WTC11 (cell line): ENCODE measurements at places on chromosomes 2 and 18.
A peak's percentile ranks its signal among the peaks of the same experiment; 100 is the strongest.

- DNase-seq: no peak
Measured at GRCh38 chr2:44833171-44834069, 108.1 kb upstream of the SIX3 start.

- no peak for DNase-seq
Measured at GRCh38 chr2:44071454-44072046, 75.8 kb upstream of the LRPPRC start.

- no peak for DNase-seq
Measured at GRCh38 chr2:176390276-176391147, 121.3 kb downstream of the MTX2 start.

- DNase-seq: no peak
Measured at GRCh38 chr2:15973481-15974401, 33.4 kb downstream of the MYCN start.

DNA sequence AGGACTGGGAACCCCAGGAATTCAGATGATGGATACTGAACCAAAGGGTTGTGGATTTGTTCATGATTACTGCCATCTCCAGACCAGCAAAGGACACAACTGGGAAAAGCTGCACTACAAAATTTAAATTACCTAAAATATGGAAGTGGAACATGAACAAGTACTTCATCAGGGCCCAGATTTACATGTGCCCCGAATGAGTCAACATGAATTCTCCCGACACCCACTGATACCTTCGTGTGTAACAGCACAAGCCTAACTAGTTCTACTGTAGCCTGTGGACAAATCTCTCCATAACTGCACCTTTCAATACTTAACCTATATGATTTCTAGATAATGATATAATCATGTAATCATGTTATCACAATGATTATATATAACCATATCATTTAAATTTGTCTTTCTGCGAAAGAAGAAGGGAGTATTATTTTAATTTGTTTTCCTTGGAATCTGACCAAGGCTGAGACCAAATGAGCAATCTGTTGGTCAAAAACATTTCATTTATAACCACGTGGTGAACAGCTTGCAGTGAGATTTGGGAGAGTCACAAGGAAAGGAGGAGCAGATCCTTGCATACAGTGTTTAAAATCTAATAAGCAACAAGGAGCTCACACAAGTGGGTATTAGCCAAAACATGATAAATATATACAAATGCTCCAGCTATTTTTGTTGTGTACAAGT, 70.5 kb downstream of the CACNB4 start:
- no peak for DNase-seq

DNA sequence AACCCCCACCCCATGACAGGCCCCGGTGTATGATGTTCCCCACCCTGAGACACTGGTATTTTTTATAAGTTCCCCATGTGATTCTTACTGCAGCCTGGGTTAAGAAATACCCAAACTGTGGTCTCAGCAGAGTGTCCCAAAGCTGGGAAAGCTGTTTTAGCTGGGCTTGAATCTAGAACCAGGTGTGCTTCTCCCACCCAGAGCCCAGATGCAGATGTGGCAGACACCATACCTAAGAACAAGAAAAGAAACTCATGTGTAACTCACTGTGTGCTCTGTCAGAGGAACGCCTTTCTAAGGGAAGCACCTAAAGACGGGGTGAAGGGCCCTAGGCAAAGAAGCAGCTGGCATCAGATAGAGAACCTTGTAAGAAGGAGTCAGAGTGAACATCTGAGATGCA, 23.9 kb downstream of the DOK1 start:
- DNase-seq: no peak

GRCh38 chr2:157593411-157593810, 35.3 kb downstream of the ACVR1C start:
- DNase-seq: no peak

GRCh38 chr2:98216616-98217015, 129.6 kb upstream of the CNGA3 start:
- no peak for DNase-seq

GRCh38 chr2:98880266-98881152, 55.5 kb downstream of the CRACDL start:
- no peak for DNase-seq

DNA sequence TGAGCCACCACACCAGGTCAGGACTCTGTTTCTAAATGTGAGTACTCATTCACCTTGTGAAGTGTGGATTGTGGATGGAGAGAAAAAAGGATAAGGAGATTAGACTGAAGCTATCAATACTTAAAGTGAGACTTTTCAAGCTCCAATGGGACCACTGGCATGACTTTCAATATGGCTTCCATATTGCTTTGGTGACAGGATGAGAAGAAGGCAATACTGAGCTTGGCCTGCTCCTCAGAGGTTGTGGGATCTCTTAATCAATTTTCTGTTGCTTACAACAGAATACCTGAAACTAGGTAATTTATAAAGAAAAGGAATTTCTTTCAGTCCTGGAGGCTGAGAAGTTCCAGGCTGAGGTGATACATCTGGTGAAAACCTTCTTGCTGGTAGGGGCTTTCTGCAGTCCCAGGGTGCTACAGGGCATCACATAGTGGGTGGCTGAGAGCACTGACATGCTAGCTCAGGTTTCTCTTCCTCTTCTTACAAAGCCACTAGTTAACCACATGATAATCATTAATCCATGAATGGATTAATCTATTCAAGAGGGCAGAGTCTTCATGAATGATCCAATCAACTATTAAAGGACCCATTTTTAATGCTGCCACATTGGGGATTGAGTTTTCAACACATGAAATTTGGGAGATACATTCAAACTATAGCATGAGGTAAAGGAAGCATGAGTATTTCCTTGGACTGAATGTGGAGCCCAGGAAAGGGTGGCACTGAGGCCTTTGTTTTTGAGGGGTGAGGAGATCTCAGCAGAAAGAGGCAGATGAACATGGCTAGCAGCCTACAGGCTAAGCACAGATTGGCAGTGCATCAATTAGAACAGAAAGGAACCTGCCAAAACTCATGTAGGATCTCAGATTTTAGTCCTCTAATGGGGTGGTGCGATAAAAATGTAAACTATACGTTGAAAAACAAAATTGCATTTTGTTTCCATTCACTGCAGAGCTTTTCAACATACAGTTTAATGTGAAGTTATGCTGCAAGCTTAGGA, 274.5 kb downstream of the PIK3C3 start:
- DNase-seq: no peak

- no peak for DNase-seq
Measured at GRCh38 chr2:118842661-118843482, 4.6 kb downstream of the EN1 start.

GRCh38 chr18:12253663-12254135, 462 bp upstream of the CIDEA start:
- DNase-seq: no peak

GRCh38 chr2:108625828-108626195, 91.5 kb downstream of the LIMS1 start:
- DNase-seq: no peak

DNA sequence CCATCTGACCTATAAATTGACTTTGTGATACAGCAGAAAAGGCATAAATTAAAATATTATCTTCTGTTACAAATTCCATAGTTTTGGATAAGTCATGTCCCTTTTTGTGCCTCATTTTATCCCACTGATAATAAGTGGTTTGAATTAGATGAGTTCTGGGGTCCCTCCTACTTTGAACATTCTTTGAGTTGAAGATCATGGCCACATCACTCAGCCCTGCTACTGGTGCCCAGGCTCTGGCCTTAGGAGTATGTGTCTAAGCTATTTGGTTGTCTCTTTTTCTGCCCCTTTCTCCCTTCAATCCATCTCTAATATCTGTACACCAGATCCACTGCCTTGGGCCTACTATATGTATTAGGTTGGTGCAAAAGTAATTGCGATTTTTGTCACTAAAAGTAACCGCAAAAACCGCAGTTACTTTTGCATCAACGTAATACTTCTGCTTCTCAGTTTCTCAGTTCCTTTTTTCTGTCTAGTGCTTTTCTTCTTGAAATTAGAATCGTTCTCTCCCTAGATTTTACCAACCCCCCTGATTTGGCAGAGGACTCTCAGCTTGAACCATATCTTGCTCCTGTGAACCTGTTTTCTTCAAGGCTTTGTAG, 362.5 kb upstream of the TNP1 start:
- no peak for DNase-seq

DNA sequence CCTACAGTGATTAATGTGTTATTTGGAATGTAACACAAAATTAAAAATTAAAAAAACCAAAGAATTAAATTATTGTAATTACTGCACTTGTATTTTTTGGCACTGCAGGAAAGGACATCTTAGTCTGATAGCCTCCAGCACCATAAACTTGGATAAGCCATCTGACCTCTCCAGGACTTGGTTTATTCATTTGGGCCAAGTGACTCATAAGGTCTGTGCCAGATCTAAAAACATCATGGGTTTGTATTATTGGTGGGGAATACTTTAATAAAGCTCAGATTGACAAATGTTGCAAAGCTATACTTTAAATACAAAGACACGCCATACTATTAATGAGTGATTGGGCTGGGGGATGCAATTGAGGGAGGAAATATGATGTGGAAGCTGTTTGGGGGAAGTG, 225.2 kb downstream of the ZNF521 start:
- no peak for DNase-seq

GRCh38 chr2:240892356-240892755, 3.6 kb downstream of the MAB21L4 start:
- no peak for DNase-seq

DNA sequence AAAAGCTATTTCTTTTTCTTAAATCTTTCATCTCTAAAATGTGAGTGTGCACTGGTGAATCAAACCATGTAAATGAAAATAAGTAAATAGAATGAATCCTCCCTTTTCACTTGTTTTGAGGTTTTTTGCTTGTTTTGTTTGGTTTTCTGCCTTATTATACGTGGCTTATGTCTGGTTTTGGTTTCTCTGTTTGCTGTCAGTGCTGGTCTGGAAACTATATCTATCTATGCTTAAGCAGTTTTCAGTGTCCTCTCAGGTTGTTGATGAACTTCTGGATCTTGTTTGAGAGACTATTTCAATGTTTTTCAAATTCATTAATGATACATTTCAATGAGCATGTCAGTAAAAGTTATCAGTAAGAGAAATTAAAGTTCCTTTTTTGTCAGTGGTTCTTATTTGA, 48.1 kb upstream of the TNFRSF11A start:
- DNase-seq: no peak

DNA sequence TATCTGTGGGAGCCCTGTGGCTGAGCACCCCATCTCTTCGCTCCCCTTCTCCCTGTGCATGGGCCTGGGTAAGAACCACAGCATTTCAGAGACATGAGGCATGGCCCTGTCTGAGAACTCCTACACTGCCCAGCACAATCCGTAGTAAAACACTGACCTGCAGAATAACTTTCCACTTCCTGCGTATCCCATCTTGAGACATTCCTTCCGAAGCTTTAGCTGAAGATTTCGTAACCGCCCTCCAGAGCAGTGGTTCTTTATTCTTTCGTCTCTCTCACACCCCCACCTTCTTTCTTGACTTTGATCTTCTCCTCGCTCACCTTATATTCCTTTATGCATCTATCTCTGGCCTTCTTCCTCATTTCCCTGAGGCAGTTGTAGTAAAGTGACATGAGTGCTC, 381.1 kb downstream of the HRH4 start:
- no peak for DNase-seq

DNA sequence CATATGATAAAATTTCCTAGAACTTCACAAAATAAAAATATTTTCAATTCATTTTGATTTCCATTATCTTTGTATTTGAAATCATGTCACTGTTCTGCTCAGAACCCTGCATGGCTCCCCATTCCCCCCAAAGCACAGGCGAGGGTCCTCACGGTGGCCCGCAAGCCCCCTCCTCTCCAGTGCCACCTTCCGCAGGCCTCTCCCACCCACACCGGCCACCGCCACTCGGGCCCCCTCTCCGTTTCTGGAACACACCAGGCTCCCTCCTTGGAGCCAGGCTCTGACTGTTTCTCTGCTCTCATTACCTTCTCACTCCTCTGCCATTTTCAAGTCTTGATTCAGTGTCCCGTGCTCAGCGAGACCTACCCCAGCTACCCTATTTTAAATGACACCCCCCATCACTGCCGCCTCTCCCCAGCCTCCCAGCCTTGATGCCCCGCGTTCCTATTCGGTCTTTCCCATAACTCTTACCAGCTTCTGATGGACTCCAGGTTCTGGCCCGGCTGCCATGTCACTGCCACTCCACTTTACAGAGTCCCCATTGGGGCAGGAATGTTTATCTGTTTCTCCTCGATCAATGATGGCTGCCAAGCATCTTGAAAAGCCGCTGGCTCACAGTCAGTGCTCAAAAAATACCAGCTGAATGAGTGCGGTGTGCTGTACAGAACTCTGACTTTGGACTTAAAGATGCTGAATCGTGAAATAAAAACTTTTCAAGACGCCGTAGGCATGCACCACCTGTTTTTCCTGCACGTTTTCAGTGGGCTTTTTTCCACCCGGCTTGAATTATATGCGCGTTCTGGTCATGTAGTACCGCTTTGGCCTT, 201.0 kb downstream of the GBX2 start:
- DNase-seq: no peak

DNA sequence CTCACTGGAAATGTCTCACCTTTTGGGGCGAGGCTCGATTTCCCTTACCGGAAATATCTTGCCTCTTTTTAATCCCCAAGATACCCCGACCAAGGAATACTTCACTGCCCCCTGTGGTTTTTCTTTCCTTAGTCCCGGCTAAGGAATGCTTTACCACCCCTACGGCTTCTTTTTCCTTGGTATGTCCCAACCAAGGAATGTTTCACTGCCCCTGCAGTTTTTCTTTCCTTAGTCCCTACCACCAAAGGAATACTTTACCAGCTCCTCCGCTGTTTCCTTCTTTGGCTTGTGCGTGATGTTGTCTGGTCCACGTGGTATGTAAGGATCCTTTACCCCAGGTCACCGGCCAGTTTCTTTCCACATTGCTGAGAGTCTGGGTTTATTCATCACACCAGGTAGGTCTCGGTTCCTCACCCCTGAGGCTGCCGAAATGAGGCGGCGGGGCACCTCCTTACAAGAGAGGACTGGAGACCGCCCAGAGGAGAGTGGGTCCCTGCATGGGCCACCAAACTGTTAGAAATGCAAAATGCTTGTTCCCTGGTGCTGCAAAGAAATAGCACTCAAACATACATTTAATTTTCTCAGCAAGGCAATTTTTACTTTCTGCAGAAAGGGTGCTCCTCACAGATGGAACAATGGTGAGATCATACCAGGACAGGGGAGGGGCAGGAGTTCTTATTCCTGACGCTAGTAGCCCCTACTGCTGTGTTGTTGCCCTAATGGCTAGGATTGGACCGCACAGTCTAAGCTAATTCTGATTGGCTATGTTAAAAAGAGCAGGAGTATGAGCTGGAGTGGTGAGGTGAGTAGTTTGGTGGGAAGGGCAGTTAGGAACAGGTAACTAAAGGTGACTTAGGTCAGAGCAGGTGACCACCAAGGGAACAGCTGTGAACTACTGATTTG, 33.4 kb upstream of the CLASP1 start:
- no peak for DNase-seq

GRCh38 chr2:8934338-8934737, 69.1 kb downstream of the MBOAT2 start:
- no peak for DNase-seq

- DNase-seq: no peak
Measured at GRCh38 chr2:110755491-110756078, 23.2 kb downstream of the ACOXL start.

GRCh38 chr2:237060534-237061312, 25.0 kb upstream of the COPS8 start:
- DNase-seq: peak; percentile 61

DNA sequence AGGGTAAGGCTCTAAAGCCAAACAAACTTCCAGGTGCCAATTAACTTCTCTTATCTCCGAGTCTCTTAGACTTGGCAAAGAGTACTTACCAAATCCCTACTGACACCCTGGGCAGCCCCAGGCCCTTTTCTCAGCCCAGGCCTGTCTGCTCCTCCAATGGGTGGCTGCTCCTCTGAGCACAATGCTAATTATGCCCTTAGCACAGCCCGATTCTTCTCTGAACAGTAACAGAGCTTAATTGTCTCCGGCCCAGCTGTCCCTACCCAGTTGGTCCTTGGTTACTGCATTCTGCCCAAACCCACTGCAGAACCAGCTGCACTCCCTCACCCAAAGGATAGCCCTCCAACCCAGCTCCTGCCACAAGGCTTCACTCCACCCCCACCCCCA, 110.3 kb downstream of the SMAD7 start:
- DNase-seq: no peak
